ENCODE measurements at places on chromosomes 5 and 9. TPM values are rescaled to one million over a fixed set of nuclear protein-coding genes. Genes with fewer than 3 reads are reported as not detected.

TNC gene
- total RNA-seq = 0.85 TPM

HACD4 gene
- total RNA-seq = 1.0 TPM

CBY3 gene
- not detected for total RNA-seq

GPR150 gene
- 0.07 TPM for total RNA-seq

ST8SIA4 gene
- total RNA-seq = 0.29 TPM

SLC34A3 gene
- total RNA-seq = 0.15 TPM

PCDHA2 gene
- total RNA-seq = 0.09 TPM

PCDHA1 gene
- 0.14 TPM for total RNA-seq

NRG2 gene
- 2.5 TPM for total RNA-seq

DIPK1B gene
- total RNA-seq = 6.1 TPM

BTNL3 gene
- not detected for total RNA-seq

STKLD1 gene
- total RNA-seq = 0.64 TPM

SLC22A4 gene
- total RNA-seq = 6.0 TPM

CDX1 gene
- total RNA-seq = not detected

SPINK4 gene
- not detected for total RNA-seq

BRINP1 gene
- 0.15 TPM for total RNA-seq

FGF1 gene
- 0.24 TPM for total RNA-seq

FRMD3 gene
- total RNA-seq = 5.4 TPM

PCDHB11 gene
- total RNA-seq = 0.07 TPM

GRIN3A gene
- total RNA-seq = not detected

CNTLN gene
- 4.3 TPM for total RNA-seq

TXNDC8 gene
- not detected for total RNA-seq

STING1 gene
- total RNA-seq = 0.94 TPM

IFNE gene
- 0.72 TPM for total RNA-seq

FAM163B gene
- not detected for total RNA-seq

BNC2 gene
- 6.7 TPM for total RNA-seq

PCDHGA5 gene
- total RNA-seq = 0.16 TPM

IL9 gene
- total RNA-seq = not detected

SLC6A3 gene
- 1.3 TPM for total RNA-seq

FBP1 gene
- total RNA-seq = not detected

TRPM6 gene
- total RNA-seq = 1.7 TPM

MINAR2 gene
- not detected for total RNA-seq

OTP gene
- total RNA-seq = 0.09 TPM

SCGB3A2 gene
- not detected for total RNA-seq

ANKRD34B gene
- 0.03 TPM for total RNA-seq

SAPCD2 gene
- 21.6 TPM for total RNA-seq

INSL4 gene
- total RNA-seq = 17.1 TPM

FGF10 gene
- total RNA-seq = not detected

INSYN2B gene
- 0.11 TPM for total RNA-seq

SPATA31D4 gene
- not detected for total RNA-seq

RANBP3L gene
- total RNA-seq = not detected

PFN3 gene
- not detected for total RNA-seq

F2RL1 gene
- 227 TPM for total RNA-seq

DMRT3 gene
- not detected for total RNA-seq

PDLIM4 gene
- 0.87 TPM for total RNA-seq

OR1Q1 gene
- not detected for total RNA-seq

SPINK6 gene
- total RNA-seq = 0.75 TPM

CAMK2A gene
- total RNA-seq = 0.69 TPM

RASGRF2 gene
- total RNA-seq = 1.0 TPM

CAPSL gene
- not detected for total RNA-seq

LCP2 gene
- total RNA-seq = not detected

PCDHB14 gene
- 0.06 TPM for total RNA-seq

DAB2IP gene
- 9.8 TPM for total RNA-seq

IFNA13 gene
- not detected for total RNA-seq

NPR3 gene
- total RNA-seq = 14.7 TPM
